Right ventricle myocardium superior (tissue), 1 donor: ENCODE measurements at places on chromosomes 13 and 19. TPM values are rescaled to one million over a fixed set of nuclear protein-coding genes. Genes with fewer than 3 reads are reported as not detected.

The ZNF486 gene
- total RNA-seq, result 1.6 TPM

The CD37 gene
- 4.0 TPM for total RNA-seq

The ZNF471 gene
- total RNA-seq, result 6.2 TPM

The KL gene
- total RNA-seq, result 1.4 TPM

The PDCD2L gene
- 10.4 TPM for total RNA-seq

The ZNF841 gene
- total RNA-seq, result 5.2 TPM

The IFNL1 gene
- not detected for total RNA-seq

The CYP2B6 gene
- 0.27 TPM for total RNA-seq

The ZNF444 gene
- 26.7 TPM for total RNA-seq

The MBD3L2 gene
- not detected for total RNA-seq

The EDNRB gene
- 26.0 TPM for total RNA-seq

GRCh38 chr19:14582894-14583340 lies at the start of gene CLEC17A:
Gene CLEC17A, plus strand, starts transcription at chr19:14583084. Its CDS starts 77 bp downstream, at chr19:14583161.
- DNase-seq, result no peak

DNA sequence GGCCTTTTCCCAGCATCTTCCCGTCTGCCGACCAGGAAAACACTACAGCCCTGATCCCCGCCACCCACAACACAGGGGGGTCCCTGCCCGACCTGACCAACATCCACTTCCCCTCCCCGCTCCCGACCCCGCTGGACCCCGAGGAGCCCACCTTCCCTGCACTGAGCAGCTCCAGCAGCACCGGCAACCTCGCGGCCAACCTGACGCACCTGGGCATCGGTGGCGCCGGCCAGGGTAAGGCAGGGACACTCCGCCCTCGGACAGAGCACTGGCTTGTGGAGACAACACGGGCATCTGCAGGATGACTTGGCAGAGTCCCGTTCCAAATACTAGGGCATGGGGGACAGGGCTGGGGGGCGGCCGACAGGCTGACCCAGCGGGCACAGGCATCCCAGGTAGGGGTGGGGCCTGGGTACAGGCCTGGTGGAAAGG lies 31.1 kb downstream of the COMP start:
- DNase-seq, result no peak

DNA sequence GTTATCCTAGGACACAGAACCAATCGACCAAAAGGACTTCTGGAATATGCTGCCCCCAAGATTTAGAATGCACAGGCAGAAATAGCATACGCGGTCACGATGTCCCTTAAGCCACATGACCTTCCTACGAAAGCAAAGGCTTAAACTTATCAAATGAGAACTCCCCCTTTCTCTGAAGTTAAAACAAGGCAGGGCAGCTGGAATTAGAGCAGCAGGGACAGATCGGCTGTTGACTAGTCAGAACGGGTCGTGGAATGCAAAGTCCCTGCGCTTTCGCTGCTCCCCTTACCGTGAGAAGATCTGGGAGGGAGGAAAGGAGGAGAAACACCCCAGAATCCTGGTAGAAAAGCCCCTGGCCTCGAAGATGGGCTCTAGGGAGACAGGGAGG lies 799 bp upstream of the USPL1 start:
- peak; percentile 62 for DNase-seq

DNA sequence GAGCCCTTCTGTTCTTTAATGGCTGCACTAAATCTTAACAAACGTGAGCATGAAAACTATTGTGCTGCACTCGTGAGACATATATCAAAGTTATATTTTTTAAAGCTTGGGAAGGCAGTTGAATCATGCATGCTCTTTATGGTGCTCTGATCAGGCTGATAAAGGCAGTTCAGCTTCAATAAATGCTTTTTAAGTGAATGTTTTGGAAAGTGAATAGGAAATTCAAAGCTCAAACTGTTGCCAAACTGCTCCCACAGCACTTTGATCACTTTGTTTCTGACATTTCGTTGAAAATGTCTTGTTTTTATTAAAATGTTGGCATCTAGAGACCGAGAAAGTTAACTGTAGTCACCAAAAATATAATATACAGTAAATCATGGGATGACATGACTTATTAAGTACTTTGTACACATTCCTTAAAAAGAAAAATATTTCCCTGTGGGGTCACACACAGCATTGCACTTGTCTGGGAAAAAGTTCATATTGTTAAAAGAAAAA lies 625.7 kb upstream of the PCDH9 start:
- DNase-seq, result no peak

DNA sequence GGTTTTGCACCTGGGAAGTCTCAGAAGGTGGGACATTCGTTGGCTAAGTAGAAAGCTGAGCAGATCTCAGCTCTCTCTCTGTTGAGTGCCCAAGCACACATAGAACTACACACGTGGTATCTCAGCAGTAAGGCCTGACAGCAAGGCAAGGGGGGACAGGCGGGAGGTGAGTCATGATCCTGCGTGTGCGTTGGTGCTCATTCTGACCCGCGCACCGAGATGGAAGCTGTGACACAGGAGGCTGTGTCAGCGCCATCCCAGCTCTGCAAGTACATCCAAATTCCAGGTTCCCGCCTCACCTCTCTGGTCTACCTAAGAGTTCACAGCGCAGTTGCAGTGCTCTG lies 135.7 kb downstream of the USP12 start:
- DNase-seq, result no peak

DNA sequence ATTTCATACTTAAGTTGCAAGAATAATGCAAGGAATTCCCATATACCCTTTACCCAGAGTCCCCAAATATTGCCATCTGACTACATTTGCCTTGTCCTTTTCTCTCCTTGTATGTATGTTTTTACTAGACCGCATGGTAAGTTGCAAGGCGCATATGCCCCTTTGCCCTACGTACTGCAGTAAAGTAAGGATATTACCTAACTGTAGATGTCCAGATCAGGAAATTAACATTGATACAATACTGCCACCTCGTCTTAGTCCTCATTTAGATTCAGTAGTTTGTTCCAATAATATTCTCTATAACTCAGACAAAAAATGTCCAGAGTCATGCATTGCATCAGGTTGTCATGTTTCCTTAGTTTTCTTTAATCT lies 9.3 kb downstream of the SAFB start:
- no peak for DNase-seq

GRCh38 chr13:41502673-41503072 lies 45.3 kb downstream of the RGCC start:
- DNase-seq, result no peak

GRCh38 chr13:38213314-38213713 lies 136.3 kb upstream of the UFM1 start:
- DNase-seq, result no peak

DNA sequence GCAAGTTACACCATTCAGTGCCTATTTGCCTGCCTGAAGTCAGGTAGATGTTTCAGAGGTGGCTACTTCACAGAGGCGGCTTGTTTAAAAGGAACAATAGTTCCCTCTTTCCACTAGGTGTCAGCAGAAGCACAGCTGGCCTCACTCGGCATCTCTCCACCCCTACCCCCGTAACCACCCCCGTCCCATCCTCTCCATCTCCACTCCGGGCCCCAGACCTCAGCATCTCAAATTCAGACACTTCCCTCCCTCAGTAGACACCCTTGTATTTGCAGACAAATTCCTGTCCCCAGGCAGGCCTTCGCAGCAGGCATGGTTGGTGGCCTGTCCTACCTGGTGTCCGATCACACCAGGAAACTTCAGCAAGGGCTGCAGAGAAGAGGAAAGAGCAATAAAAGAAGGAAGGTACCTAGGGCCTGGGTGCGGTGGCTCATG lies 9.1 kb upstream of the DPP9 start:
- no peak for DNase-seq

DNA sequence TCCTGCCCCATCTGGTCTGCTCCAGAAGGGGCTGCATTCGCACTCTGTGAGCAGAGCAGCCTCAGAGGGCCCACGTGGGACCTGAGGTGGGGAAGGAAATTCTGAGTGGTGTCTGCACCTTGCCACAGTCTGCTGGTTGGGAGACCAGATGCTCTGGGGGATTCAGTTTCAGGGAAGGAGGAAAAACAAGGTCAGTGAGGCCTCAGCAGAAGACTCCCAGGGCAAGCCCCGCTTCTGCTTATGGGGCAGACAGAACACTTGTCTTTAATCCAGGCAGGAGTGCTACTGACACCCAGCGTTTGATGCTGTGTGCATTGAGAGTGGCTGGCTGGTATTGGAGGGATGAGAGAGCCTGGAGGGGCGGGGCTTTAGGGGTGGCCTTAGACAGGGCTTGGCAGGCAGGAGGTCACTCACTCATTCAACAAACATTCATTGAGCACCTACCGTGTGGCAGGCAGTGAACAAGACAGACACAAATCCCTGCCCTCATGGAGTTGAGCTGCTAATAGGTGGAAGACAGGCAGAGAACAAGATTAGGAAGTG lies 4.9 kb upstream of the CLEC17A start:
- DNase-seq, result no peak
